ENCODE measurements at places on chromosomes 4 and X.
A peak's percentile ranks its signal among the peaks of the same experiment; 100 is the strongest.

GRCh38 chrX:149871940-149872339, 9.0 kb upstream of the MAGEA8 start:
- DNase-seq = no peak

DNA sequence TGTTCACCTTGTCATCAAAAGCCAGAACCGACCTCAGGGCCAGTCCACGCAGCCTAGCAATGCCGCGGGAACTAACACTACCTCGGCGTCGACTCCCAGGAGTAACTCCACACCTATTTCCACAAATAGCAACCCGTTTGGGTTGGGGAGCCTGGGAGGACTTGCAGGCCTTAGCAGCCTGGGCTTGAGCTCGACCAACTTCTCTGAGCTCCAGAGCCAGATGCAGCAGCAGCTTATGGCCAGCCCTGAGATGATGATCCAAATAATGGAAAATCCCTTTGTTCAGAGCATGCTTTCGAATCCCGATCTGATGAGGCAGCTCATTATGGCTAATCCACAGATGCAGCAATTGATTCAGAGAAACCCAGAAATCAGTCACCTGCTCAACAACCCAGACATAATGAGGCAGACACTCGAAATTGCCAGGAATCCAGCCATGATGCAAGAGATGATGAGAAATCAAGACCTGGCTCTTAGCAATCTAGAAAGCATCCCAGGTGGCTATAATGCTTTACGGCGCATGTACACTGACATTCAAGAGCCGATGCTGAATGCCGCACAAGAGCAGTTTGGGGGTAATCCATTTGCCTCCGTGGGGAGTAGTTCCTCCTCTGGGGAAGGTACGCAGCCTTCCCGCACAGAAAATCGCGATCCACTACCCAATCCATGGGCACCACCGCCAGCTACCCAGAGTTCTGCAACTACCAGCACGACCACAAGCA, 898 bp downstream of the UBQLN2 start:
- DNase-seq = no peak

- DNase-seq = no peak
Observed at GRCh38 chr4:102867278-102868152, 1.3 kb upstream of the CISD2 start.

DNA sequence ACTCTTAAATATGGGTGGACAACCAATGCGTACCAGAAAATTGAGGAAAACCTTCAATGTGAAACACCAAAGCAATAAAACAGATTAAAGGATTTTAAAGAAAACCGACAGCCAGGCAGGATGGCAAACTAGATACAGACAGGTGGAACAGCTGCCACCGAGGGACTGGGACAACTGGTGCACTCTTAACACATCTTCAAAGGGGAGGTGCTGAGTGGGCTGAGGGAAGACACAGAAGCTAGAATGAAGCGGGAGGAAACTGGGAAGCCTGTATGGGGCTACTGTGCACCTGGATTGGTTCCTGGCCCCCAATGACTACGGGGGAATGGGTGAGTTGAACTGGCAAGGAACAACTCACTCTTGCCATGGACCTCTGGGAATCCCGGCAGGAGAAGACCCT, 20.7 kb downstream of the ZNF280C start:
- no peak for DNase-seq

DNA sequence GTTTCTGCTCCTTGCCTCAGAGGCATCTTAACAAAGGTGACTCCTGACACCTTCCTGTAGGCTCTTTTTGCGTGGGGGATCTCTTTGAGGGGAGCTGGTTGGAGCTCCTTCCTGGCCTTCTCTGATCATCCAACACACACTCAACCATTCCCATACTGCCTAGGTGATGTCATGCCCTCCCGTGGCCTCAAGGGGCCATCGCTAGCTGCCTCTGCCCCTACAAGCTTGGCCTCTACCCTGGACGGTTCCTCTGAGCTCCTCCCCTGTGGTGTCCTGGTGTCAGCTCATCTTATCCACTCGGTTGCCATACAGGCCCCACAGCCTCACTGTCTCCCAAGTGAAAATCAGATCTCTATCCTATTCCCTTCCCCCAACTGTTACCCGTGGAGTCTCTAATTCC, 13.7 kb upstream of the ZNF185 start:
- no peak for DNase-seq

- no peak for DNase-seq
Observed at GRCh38 chr4:73245955-73246354, 12.6 kb downstream of the ANKRD17 start.

DNA sequence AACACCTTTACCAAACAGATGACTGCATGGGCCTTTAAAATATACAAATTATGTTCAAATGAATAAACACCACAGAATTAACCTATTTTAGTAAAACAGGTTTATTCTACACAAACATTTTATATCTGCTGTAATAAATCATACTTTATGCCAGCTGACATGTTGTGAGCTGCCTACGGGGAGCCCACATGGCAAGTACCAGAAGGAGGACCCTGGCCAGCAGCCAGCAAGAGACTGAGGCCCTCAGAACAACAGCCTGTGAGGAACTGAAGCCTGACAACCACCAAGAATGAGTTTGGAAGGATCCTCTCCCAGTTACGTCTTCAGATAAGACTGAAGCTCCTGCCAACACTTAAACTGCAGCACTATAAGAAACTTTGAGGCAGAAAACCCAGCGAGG, 377.0 kb downstream of the PDGFC start:
- DNase-seq = no peak

DNA sequence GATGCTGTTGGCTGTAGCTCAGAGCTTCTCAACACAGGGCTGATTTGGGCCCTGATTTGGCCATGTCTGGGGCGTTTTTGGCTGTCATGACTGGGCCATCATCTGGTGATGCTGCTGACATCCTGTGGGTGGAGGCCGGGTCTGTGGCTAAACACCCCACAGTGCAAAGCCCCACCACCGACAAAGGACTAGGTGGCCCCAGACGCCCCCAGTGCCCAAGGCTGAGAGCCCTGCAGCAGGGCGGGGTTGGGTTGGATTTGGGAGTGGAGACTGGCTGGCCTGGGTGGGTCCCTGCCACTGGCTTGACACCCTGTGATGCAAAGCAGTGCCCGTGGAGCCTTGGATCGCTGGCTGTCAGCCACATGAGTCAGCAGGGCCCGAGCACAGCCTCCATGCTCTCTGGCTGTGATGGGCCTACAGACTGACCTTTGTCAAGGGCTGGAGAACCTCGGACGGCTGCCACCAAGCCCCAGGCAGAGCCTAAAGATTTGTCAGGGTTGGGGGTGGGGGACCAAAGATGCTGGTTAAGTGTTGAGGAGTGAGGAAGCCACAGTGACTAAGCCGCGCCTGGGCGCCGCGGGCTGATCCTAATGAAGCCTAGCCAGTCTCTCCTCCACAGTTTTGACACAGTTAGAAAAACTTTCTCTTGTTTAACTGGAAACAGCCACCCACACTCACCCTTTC, 28.3 kb downstream of the CYTL1 start:
- peak; percentile 72 for DNase-seq

GRCh38 chr4:38377195-38377594, 286.8 kb upstream of the KLF3 start:
- no peak for DNase-seq

DNA sequence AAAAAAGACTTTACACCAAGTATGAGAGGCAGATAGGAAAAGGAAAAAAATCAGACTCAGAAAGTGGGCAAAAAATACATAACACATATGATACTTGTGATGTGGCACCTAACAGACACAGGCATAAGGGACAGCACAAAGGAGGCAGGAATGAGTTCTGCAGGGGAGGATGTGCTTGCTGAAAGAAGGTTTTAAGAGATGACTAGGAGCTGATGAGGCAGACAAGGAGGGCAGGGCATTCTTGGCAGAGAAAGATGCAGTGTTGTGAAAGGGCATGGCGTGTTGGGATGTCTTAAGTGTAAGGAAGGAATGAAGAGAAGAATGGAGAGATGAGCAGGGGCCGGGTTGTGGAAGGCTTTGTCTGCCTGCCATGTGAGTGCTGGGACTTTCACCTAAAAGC, 49.7 kb upstream of the TMEM154 start:
- no peak for DNase-seq

GRCh38 chr4:106316773-106317409, 541 bp downstream of the AIMP1 start:
- DNase-seq = no peak

- no peak for DNase-seq
Observed at GRCh38 chr4:128703948-128704347, 105.6 kb upstream of the JADE1 start.

GRCh38 chrX:136608295-136608933, 39.5 kb upstream of the CD40LG start:
- no peak for DNase-seq

GRCh38 chr4:85257817-85258370, 217.1 kb upstream of the ARHGAP24 start:
- no peak for DNase-seq

- DNase-seq = no peak
Observed at GRCh38 chr4:163077680-163078079, 89.0 kb downstream of the NAF1 start.

GRCh38 chr4:80266253-80266901, at the start of gene FGF5:
Gene FGF5, plus strand, starts transcription at chr4:80266664. Its CDS starts 161 bp downstream, at chr4:80266825.
- DNase-seq = peak; percentile 64

GRCh38 chr4:120874792-120875774, 47.4 kb downstream of the PRDM5 start:
- DNase-seq = no peak

- DNase-seq = no peak
Observed at GRCh38 chr4:186722796-186723291, 812 bp downstream of the FAT1 start.

GRCh38 chr4:25523405-25523804, 132.2 kb upstream of the SLC34A2 start:
- DNase-seq = peak; percentile 2

DNA sequence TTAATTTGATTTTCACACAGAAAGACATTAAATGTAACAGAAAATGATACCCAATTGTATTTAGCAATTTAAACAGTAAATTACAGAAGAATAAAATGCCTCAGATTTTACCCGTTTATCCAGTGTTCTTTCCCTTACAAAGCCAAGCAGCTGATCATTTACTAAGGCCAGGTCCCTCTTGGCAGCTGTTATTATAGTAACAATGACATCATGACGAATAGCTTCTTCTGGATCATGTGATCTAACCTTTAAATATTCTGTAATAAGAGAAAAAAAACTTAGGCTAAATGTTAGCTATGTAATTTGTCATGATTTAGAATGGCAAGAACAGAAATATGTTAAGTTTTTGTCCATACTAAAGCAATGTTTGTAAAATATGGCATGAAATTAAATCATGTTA, 69.4 kb downstream of the PDS5A start:
- no peak for DNase-seq

- no peak for DNase-seq
Observed at GRCh38 chr4:151150821-151151580, 51.6 kb downstream of the RPS3A start.

- DNase-seq = no peak
Observed at GRCh38 chrX:108696690-108697089, 39.7 kb downstream of the IRS4 start.

GRCh38 chr4:139576219-139576618, 20.2 kb upstream of the SETD7 start:
- DNase-seq = no peak

GRCh38 chr4:140600408-140600807, 31.6 kb upstream of the UCP1 start:
- DNase-seq = no peak

DNA sequence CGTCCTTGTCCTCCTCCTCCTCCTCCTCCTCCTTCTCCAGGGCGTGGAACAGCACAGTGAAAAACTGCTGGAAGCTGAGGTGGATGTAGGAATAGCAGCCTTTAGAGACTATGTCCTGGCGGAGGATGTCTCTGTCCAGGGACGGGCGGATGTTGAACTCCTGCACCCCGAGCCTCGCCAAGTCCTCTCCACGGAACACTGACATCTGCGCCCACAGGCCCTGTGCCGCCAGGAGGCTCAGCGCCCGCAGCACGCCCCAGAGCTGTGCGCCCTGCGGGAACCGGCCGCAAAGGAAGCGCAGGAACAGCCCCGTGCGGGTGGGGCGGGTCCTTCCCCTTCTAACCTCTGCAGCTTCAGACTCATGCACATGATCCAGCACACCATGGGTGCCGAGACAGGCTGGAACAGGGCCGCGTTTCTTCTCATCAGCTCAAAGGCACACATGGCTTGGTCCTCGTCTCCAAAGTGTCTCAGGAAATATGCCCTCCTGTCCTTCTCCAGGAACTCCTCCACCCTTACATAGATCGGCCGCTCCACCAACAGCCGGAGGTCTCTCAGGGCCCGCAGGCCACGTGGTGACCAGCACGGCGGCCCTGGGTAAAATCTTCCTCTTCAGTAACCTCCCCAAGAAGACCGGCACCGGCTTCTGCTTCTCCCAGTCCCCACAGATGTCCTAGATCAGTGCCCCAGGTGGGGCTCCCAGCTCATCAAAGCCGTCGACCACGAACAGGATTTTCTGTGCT, 1.2 kb downstream of the NLRP2B start:
- DNase-seq = no peak

DNA sequence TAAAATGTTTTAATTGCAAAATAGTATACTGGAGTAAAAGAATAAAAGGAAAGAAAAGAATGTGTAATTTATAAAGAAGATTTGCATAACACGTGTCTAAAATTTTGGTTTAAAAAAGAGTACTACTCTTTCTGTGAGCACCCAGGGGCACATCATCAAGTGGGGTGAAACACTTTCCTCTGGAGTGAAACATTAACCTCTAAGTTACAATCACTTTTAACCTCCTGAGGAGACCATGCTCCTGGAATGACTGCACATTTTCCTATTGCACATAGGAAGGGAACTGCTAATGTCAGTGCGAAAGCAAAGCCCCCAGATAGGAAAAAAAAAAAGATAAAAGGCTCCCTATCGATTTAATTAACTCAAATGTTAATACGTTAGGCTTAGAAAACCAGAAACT, 13.3 kb downstream of the VEGFC start:
- DNase-seq = no peak

DNA sequence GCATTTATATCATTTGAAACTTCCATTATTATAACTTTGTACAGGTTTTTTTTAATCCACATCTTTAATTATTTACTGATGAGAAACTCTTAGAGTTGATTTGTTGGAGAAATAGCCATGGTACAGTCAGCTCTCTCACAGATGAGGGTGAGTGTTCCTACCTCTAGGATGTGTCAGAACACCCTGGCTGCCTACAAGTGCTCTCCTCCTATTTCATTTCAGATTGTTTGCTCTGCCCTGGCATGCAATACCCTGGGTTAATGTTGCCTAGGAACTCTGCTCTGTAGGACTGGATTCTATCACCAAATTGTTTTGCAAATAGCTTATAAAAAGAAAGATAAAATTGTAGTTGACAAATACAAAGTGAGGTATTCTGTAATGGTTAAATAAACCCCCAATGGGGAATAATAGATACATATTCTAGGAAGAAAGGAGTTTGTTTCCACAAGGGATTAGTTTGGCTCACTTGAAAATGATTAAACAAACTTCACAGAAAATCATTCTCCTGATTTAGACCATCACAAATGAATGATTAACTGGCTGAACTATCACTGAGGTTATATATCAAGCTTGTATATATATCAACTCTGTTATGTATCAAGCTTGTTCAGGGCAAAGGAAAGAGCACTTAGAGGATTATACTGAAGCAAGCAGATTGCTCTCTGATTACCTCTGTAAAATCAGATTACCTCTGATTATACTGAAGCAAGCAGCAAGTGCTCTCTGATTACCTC, 150.0 kb downstream of the PDE5A start:
- no peak for DNase-seq
